ENCODE measurements at places on chromosomes 1 and 21.

- DNase-seq = peak; percentile 99
Observed at GRCh38 chr21:44873356-44874239, at the start of gene PTTG1IP. PTTG1IP (minus strand) TSS chr21:44873690; CDS start chr21:44873616, 74 bp downstream.

DNA sequence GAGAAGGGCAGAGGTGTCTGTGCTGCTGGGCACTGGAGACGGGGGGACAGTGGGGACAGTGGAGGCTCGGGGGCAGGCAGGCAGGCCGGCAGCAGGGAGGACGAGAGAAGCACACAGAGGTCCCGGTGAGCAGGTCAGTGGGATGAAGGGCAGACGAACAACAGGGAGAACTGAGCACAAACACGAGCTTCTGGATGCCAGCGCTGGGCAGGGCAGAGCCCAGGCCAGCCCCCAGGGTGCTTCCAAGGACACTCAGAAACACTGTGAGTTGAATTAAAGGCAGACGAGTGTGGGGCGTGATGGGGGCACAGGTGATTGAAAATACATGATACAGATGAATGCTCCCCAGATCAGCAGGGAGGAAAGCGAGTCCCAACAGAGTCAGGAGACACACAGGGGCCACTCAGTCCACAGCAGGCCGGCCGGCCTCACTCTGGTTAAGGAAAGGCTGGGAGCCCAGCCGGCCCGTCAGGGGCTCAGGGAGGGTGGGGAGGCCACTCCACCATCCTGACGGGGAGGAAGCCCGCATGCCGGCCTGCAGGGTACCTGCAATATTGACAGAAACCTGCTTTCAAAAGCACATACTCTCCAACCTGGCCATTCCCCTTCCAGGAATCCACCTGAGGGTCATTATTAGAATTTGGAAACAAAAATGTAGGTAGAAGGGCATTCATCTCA is 14.1 kb downstream of the SLC19A1 start:
- no peak for DNase-seq

DNA sequence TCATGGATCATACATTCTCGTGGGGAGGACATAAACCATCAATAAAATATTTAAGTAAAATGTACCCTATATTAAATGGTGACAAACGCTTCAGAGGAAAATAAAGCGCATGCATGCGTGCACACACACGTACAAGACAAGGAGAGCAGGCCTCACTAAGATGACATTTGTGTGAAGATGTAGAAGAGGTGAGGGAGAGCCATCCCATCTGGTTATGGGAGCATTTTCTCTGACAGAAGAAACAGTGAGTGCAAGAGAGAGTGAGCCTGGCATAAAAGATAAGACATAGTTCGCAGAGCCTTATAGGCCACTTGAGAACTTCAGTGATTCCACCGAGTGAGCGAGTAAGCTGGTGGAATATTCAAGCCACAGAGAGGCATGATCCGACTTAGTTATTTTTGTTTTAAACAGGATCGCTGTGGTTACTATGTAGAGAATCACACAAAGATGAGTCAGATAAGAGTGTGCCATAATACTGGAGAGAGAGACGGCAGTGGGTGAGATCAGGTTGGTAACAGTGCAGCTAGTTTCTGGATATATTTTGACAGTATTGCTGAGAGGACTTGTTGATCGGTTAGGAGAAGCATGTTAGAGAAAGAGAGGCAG is 624.2 kb downstream of the PLPP3 start:
- no peak for DNase-seq

GRCh38 chr1:206451134-206451686 is 19.1 kb upstream of the IKBKE start:
- DNase-seq = no peak

DNA sequence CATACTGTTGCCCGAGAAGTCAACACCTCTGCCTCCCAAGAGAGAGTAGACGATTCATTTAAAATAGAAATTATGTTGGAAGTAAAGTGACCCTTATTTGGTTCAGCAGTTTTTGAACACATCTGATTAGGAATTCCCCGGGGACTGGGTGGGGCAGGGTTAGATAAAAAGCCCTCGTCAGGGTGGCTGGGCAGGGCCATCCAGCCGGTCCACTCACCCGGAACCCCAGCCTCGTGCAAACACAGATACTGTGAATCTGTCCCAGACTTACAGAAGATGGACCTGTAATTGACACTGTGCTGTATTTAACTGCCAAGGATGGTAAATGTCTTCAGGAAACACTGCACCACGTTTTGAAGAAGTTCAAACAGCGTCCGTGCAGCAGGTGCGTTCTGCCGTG is 63.7 kb downstream of the PRDM16 start:
- no peak for DNase-seq

GRCh38 chr1:235434001-235434400 is 66.8 kb downstream of the TBCE start:
- DNase-seq = no peak

DNA sequence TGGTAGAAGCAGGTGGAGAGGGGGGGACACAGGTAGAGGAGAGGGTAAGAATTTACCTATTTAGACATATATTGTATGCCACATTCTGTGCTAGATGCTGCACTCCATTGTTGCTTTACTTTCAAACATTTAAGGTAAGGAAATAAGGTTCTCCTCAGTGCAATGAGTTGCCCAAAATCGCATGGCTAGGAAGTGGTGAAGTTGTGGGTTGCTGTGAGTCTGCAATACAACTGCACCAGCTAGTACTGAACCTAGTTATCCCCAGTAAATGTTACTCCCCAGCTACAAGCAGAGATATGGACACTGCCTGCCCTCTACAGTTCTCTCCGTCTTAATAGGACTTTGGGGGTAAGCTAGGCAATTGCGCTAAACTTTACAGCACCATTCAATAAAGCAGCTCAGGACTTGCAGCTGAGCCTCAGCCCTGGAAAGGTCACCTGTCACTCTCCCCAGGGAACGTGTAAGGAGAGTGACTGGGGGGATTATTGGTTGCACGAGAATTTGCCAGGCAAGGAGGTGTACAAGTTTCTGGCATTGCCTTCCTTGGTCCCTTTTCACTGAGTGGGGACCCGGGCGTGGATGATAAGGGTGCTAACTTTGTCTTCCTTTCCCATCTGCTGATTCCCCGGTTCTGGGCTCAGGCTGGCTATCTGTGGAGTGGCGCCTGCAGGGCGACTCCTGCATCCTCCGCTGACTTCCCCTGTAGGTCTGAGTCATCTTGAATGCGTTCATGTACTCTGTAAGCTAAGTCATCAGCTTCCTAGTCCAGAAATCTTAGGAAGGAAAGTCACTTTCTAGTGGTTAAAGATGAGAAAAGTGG is 71.3 kb upstream of the CNTN2 start:
- DNase-seq = no peak

DNA sequence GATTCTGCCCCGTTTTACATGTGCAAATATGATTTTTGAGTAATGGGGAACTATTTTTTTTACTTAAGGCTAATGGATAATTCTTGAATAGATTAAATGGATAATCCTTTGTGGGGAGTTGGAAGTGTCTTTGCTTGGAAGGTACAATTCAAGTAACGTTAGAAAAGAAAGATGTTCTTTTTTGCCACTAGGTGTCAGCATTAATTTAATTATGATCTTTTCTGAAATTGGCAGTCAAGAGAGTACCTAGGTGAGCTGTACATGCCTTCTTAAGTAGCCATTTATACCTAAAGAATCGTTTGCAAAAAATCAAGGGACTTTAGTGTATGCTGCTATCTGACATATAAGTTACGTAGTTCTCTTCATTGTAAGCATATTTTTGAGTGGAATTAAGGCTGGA is 2.2 kb downstream of the FBXO28 start:
- DNase-seq = no peak

- no peak for DNase-seq
Observed at GRCh38 chr21:29235714-29236197, 63.0 kb upstream of the BACH1 start.

DNA sequence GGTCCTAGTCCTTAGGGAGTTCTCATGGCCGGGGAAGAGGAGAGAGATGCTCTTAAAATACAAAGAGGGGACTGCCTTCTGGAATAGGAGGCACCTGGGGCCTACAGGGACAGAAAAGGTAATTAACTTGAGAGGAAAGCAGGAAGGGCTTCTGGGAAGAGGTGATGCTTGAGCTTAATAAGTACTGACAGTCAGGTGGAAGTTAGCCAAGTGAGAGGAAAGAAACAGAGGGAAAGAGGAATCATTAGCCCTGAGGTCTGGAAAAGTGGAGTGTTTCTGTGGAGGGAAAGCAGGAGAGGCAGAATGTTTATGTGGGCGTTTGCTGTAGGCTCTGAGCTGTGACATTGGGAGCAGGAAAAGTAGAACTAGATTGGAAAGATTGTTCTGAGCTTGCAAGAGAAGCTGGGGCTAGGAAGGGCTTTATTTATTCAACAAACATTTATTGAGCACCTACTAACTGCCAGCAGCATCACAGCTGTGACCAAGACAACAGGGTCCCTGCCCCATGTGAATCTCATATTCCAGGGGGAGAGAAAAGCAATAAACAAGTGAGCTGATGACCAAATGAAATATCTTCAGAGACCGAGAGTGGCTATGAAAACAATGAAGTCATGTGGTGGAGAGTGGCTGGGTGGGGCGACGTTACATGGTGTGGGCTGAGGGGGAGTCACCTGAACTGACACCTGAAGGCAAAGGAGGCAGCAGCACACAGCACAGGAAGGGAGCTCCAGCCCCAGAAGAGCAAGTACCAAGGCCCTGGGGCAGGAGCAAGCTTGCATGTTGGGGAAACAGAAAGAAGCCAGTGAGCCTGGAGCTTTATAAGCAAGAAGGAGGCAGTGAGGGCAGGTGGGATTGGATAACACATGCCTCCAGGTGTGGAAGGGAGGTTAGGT is 4.4 kb upstream of the FNDC5 start:
- no peak for DNase-seq

DNA sequence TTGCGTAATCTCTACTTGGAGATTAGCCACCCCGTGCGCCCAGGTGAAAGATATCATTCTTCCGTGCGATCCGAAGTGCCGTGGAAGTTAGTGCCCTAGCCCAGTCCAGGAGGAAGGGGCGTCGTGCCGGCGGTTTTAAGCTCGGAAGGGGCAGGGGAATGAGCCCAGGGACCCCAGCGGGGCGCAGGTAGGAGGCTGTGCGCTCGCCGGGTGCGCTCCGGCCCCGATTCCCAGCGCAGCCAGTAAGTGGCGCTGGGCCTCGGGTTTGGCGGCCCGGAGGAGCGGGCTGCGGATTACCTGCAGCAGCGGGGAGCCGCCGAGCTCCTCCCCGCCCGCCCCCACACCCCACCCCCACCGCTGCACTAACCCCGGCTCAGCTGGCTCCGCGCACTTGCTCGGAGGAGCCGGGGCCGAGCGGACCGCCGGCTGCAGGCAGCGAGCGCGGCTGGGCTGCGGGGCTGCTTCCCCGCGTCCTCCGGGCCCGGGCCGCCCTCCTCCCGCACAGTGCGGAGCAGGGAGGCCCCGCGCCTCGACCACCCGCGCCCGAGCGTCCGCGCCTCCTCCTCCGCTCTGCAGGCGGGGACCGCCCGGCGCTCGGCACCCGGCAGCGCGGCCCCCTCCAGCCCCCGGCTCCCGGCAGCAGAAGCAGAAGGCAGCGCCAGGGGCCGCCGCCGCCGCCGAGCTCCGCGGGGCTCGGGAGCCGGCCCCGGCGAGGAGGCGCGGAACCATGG is at the start of gene RYR2:
RYR2 (plus strand) TSS at position 390 of the 731 bp plus-strand sequence; CDS start at position 728, 338 bp downstream.
- no peak for DNase-seq

- no peak for DNase-seq
Observed at GRCh38 chr1:247829656-247830055, 5.7 kb upstream of the OR14A16 start.

- DNase-seq = no peak
Observed at GRCh38 chr1:85569737-85570404, 10.7 kb upstream of the CCN1 start.

- no peak for DNase-seq
Observed at GRCh38 chr1:27990920-27991537, 31.3 kb downstream of the XKR8 start.

- DNase-seq = no peak
Observed at GRCh38 chr1:209597499-209597898, 14.0 kb downstream of the CAMK1G start.

- no peak for DNase-seq
Observed at GRCh38 chr1:115035652-115036051, 6.0 kb downstream of the TSHB start.

DNA sequence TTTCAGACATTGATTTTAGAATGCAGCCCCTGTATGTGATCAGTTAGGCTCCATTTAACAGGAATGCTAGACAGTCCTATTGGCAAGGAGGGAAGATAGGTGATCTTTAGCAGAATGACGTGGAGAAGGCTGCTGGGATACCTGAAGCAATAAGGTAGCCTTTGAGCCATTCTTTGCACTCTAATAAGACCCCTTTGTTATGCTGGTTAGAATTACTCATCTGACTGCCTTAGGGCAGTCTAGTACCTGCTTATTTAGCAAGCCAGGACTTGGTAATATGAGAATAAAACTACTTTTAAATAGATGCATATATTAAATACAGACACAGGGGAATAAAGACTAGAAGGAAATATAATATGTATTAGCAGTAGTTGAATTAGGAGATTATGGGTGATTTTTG is 29.1 kb downstream of the NGF start:
- DNase-seq = no peak

DNA sequence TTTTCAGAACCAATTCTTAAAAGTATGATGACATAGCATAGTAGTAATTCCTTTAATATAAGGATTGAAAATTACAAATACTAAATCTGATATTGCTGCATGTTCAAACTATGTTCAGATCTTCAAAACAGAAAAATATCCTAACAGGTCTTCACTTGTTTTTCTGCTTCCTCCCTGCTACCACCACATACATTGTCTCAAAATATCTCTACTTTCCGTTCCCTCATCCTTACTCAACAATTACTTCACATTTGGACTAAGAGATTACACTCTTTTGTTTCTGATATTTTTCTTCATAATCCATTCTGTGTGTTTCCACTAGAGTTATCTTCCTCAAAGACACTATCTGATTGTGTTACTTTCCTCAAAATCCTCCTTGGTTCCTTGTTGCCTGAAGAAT is 125.1 kb downstream of the NEK7 start:
- no peak for DNase-seq

GRCh38 chr21:35831230-35831629 is 229.1 kb downstream of the SETD4 start:
- DNase-seq = no peak

DNA sequence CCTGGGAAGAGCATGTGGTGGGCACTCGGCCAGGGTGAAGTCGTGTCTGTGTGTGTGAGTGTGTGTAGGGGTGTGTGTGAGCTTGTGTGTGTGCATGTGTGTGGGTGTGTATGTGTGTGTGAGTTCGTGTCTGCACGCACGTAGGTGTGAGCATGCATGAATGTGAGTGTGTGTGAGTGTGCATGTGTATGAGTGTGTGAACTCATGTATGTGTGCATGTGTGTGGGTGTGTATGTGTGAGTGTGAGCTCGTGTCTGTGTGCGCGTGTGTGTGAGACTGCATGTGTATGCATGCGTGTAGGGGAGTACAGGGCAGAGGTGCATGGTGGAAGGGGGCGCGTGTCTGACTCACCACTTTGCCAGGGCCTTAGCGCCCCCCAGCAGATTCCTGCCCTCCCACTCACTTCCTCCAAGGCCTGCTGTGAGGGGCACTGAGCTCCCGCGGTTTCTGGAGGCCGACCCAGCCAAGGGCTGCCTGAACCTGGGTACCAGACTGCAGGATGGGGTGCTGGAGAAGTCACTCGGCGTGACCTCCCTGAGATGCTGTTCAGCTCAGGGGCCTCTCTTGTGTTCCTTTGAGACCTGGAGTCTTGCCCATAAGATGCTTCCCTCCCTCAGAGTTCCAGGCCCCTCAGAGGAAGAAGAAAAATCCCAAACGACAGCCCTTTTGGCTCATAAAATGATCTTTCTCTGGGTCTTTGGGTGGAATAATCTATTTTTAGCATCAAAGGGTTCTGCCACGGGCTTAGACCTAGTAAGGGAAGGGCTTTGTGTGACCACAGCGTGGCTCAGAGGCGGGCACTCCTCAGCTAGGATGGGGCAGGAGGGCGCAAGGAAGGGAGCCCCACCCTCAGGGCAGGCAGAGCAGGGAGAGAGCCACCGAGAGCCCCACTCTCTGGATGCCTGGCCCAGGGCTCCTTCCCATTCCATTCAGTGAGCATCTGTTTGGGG is 41.1 kb upstream of the RUNX3 start:
- DNase-seq = no peak
